Stimulated activated CD8-positive, alpha-beta memory T cell treated with anti-CD3 and anti-CD28 coated beads, Interleukin-12 subunit alpha, Interleukin-12 subunit beta, amount 100 ng/mL, for 1 hour (primary cell): ENCODE measurements at places on chromosomes 3 and 15.

DNA sequence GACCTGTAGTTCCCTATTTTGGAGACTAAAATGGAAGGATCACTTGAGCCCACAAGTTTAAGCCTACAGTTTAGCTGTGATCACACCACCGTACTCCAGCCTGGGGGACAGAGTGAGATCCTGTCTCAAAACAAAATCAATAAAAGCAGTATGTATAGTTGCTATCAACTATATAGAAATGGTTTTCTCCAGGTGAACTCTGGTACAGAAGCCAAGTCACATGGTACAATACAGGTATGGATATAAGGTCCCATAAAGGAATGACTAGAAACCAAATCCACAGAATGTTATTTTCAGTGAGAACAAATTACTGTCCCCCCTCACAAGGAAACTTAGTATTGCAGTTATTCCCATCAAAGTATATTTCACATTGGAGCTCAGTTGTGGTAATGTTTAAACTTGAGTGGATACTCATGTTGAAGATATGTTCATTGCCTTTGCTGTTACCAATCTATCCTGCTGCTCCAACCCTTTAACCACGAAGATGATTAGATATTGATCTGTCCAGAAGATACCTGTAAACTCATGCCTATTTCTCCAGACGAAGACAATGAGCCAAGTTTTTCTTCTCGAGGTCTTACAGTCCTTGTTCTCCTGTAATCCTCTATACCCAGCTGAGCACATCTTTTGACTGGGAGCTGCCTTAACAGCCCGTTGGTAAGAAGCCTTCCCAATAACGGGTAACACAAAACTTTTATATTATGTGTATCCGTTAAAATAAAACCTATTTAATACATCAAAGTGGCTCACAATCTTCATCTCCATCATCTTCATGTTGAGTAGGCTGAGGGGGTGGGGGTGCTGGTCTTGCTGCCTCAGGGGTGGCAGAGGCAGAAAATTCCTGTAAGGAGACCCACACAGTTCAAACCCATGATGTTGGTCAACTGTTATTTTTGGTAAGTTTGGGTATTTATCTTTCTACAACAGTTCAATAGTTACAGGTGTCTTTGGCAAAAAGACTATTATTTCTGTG is 24.6 kb downstream of the TRA2B start:
- DNase-seq: no peak

- DNase-seq: no peak
Observed at GRCh38 chr15:65089206-65089824, 12.8 kb downstream of the KBTBD13 start.

DNA sequence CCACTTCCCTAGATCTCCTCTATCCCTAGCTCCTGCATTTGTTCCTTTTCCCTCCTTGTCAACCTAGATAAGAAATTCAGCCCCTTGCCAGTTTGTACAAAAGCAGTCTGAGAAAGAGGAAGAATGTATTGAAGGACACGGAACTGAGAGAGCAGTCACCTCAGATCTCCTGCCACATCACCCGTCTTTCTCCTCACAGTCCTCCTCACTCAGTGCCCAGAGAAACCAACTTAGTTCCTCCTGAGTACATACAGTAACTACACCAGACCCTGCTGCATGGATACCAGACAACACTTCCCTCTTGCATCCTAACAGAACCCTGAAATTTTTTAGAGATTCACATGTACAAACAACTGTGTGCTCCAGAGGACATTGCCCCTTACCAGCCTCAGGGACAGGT is 563.6 kb upstream of the ADAMTS9 start:
- no peak for DNase-seq

DNA sequence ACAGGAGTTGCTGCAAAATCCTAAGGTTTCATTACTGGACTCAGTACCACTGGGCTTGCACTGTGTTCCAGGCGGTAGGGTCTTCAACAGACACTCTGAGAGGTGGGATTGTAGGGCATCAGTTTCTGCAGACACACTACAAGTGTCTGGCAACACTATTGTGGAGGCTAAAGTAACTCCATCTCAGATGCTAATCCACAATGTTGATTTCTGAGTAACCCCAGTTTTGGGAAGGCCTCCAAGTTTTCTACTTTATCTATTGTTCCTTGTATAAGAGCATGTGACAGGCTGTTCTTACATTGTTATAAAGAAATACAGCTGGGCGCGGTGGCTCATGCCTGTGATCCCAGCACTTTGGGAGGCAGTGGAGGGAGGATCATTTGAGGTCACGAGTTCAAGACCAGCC is 2.5 kb upstream of the ABHD5 start:
- DNase-seq: no peak

DNA sequence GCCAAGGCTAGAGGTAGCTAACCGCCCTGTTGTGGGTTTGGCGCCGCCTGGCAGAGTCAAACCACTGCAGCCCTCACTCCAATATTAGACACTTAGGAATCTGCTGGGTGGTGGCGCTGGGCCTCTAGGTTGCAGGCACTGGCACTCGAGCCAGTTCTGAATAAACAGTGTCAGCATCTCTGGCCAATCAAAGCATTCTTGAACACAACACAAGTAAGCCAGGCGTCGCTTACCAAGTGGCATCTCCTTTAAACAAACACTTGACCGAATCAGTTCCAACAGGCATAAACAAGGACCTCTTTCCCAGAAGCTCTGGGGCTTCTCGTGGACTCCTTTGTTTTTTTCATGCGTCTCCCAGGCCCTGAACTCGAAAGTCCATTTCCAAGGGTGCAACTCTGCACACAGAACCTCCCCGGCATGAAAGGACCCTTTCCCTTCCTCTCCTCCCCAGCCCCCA is 82.3 kb downstream of the LRIG1 start:
- DNase-seq: no peak

DNA sequence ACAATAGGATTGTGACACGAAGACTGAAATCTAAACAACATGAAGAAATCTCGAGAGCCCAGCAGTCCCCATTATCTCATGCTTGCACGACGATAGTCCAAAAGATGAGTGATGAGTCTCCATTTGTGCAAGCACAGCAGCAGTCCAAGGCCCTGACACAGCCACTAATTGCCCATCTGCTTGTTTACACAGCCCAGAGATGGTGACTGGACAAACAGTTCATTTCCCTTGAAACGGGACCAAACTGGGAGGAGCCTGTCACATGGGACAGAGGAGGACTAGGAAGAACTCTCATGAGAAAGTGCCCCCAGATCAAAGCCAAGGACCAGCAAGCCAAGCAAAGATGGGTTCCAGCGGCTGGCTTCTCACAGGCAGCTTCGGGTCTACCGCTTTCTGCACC is 121.0 kb downstream of the GREM1 start:
- DNase-seq: no peak

- no peak for DNase-seq
Observed at GRCh38 chr3:16365491-16366128, 100.6 kb downstream of the OXNAD1 start.

DNA sequence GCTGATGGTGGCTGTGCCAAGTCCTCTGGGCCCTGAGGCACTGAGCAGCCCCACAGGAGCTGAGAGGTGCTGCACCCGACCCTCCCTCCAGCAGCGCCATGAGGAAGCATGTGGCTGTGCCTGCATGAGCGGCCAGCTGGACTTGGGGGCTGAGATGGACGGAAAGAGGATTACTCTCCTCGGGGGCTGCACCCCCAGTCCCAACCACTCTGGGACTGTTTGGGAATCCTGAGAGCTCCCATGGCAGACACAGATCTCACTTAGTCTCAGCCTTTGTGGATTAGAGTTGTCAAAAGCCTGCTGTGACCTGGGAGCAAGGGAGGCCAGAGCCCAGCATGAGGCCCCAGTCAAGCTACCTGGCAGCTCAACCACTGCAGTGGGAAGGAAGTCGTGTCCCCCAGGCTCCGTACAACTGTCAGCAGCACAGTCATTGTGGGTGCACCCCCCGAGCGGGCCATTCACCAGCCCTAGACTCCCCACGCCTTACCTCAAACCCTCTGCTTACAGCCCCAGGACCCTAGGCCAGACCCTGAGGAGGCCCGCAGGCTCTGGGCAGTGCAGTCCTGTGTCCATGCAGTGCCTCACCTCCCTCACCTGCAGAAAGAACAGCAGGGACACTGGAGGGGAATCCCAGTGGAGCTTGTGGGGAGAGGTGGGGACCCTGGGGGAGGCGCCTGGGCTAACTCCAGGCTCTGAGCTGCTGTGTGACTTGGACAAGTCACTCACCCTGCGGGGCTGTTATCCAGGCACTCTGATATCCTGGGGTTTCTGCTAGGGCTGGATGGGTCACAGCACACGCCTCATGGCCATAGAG is 17.1 kb downstream of the PRR23E start:
- no peak for DNase-seq

DNA sequence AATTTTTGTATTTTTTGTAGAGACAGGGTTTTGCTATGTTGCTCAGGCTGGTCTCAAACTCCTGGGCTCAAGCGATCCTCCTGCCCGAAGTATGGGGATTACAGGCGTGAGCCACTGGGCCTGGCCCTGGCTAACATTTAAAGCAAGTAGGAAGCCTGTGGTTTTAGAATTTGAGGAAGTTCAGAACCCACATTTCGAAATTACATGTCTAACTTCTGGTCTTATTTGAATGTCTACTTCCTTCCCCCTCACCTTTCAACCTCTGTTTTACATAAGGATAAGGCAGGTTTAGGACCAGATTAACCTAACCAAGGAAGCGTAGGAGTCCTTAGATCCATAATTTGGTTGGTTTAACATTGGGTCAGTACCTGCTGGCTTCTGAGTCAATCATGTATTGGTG is 120.5 kb upstream of the PROK2 start:
- no peak for DNase-seq

DNA sequence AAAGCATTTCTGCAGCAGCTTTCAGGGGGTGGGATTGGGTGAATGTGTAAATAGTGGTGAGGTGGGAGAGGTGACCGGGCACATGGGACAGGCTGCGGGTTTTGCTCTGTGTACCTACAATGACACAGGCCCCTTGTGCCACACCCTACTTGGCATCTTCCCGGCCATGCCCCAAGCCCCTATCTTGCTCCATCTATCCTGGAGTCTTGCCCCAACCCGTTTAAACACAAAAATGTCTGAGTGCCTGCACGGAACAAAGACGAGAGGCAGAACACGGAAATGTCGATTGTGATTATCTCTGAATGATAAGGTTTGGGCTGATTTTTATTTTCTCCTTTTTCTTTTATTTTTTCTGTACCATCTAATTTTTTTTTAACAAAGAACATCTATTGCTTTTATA is 46.0 kb upstream of the SLC6A1 start:
- DNase-seq: no peak

- no peak for DNase-seq
Observed at GRCh38 chr3:18258492-18258891, 166.6 kb downstream of the SATB1 start.

DNA sequence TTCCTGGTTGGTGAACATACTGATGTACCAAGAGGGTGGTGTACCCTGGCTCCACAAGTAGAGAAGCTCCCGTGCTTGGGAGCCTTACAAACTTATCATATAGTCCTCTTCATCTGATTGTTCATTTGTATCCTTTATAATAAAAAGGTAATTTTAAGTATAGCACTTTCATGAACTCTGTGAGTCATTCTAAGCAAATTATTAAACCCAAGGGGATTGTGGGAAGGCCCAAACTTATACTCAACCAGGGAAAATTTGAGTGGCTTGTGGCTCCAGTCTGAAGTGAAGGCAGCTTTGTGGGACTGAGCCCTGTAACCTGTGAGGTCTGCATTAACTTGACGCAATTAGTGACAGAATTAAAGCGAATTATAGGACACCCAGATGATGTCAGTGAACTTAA is 29.0 kb downstream of the TTBK2 start:
- no peak for DNase-seq

- DNase-seq: no peak
Observed at GRCh38 chr3:13839253-13839652, 40.6 kb downstream of the WNT7A start.

DNA sequence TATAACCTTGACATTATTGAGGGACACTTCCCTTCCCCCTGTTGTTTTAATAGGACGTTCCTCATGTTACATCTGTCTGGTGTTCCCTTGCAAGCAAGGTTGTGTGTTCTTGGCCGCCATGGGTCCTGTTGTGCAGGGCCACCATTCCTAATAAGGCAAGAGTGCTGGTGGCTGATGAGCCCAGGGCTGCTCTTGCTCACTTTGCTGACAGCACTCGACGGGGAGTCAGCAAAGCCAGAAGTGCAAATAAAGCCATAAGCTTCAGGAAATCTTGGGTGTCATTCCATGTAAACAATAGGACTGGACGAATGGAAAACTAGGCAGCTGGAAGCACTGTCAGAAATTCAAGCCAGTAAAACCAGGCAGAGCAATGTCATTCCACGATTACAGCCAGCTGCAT is 75.8 kb downstream of the SQOR start:
- no peak for DNase-seq

GRCh38 chr3:23421811-23422516 is 218.8 kb downstream of the UBE2E2 start:
- DNase-seq: no peak

DNA sequence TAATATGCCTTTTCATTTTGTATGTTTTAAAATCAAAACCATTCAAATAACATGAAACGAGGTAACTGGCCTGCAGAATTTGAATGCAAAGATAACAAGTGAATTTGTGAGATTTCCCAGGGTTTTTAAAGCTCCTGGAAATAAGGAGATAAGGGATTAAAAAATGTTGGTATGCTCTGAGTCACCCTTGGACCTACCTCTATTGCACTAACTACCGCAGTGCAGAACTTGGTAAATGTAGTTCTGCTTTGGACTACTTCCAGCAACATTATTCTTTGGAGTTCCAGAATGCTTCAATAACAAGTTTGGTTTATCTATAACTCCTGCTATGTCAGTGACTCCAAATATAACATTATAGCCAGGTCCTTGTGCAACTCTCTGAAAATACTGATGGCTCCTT is 201.7 kb downstream of the GAP43 start:
- no peak for DNase-seq

DNA sequence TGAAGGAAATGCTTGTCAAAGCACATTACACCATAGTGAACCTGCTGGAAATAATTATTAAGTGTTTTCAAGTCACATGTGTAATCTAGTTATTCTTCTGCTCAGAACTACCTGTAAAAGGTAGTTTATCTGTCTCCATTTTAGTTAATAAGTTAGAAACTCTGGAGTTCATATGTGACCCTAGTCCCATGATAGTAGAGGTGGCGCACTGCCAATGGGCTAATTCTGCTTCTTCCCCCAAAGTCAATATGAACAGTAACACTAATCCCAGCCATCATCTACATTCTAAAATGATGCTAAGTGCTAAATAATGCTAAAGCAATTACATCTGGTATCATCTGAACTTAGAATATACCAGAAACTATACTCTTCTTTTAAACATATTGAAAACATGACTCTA is 361.0 kb upstream of the NECTIN3 start:
- DNase-seq: no peak

DNA sequence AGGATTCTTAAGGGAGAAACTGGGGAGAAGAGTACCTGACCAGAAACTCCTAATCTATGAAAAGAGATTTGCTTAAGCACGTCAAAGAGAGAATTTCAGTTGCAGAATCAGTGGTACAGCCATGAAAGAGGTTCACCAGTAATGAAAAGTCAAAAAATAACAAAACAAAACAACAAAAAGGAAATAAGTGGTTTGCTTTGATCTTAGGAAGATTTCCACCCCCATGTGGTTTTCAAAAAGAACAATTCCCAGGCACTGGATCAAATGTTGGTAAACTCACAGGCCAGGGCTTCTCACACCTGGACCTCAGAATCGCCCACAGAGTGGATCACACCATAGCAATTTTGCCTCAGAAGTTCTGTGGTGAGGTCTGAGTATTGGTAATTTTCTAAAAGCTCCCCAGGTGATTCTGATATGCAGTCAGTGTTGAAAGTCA is 67.5 kb downstream of the TMEM39A start:
- no peak for DNase-seq

- DNase-seq: no peak
Observed at GRCh38 chr3:82054849-82055248, 293.4 kb upstream of the GBE1 start.
